ENCODE measurements at places on chromosomes 5 and 9. TPM values are rescaled to one million over a fixed set of nuclear protein-coding genes. Genes with fewer than 3 reads are reported as not detected.

Gene DMRT3
- not detected for polyA plus RNA-seq

DNA sequence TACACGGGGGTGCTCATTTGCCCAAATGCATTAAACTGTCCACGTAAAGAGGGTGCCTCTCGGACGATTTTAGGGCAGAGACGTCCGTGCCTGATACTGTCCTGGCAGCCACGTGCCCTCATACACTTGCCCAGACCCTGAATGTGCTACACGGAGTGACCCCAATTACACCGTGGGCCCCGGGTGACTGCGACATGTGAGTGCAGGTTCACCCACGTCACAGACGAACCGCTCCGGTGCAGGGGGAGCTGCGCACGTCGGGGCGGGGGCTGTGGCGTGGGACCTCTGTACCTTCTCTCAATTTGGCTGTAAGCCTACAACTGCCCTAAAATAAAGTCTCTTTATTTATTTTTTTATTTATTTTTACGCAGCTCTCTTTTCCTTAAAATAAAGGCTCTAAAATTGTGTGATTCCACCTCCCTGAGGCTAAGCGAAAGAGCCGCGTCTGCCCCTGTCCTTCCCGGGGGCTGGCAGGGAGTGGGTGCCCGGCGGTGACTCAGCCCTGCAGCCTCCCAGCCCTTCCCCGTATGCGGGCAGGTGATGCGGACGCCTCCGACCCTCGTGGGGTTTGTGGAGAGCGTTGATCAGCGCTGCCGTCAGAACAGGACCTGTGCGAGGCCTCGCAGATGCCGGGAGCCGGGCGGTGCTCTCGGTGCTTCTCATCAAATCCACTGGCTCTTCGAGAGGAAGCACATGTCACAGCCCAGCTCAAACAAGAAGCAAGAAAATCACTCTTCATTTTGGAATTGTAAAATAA lies 9.2 kb upstream of the EGFL7 start:
- DNase-seq = no peak

GRCh38 chr9:7977586-7977985 lies 178.0 kb upstream of the DMAC1 start:
- no peak for DNase-seq

- no peak for DNase-seq
These were observed 7.2 kb upstream of the FYB1 start for GRCh38 chr5:39226558-39226957.

Gene BTNL8
- polyA plus RNA-seq = 0.48 TPM

DNA sequence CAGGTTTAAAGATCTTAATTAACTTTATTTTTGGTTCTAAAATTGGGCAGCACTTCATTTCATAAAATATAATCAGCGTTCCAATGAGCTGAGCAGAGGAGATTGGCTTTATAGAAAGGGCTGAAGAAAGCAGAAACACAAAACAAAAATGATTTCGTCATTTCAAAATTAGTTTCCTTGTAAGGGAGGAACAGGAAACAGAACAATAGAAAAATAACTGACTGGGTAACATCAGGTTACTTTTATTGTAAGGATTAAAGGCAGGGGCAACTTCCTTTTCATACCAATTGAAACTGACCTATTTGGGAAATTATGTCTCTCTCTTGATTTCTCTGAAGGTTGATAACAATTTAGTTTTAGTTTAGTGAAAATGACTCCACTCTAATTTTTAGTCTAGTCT lies 157.1 kb downstream of the ATP10B start:
- no peak for DNase-seq

DNA sequence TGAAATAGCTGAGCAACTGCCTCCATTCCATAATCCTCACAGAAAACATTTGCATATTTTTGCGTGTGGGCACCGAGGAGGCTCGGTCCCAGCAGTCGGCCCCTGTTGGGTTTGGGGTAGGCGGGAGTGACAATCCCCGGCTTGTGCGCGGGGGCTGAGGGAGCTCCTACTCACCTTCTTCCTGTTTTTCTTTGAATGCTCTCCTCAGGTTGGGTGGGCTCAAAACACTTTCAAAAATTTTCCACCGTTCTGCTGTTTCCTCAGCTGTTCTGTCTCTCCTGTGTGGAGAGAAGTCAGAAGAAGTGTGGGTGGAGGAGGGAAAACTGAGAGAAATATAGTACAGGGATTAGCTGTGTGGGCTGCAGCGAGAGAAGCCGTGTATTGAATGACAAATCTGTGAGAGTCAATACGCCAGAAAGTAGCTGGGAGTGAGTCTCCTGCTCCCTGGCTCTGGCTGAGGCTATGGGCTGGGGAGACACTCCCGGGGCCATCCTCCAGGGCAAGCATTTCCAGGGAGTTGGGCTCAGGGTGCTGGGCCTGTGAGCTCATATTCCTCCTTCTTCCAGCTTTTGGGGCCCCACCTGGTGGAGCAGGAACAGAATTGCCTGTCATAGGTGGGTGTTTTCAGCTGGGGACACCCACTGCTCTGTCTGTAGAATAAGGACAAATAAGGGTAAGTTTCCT lies 84.7 kb downstream of the CMYA5 start:
- DNase-seq = peak; percentile 5

DNA sequence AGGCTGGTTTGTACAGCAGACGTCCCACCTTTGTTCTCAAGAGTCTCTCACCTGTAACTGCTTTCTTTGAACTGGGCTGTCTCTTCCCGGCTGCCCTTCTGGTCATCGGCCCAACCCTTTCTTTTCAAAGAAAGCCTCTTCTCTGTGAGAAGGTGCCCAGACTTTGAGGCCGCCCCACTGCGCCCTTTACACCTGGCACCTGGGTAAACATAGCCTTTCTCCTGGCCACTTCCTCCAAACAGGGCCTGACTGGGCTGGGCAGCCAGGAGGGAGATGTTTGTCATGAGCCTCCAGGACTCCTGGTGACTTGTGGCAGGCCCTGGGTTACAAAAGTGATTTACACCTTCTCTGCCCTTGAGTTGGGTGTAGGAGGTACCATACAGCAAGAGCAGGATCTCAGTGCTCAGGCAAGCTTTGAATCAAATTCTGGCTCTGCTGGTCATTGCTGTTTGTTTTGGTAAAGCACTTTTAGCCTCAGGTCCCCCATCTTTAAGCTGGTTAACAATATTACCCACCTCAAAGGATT lies 127.2 kb upstream of the CXCL14 start:
- DNase-seq = no peak

DNA sequence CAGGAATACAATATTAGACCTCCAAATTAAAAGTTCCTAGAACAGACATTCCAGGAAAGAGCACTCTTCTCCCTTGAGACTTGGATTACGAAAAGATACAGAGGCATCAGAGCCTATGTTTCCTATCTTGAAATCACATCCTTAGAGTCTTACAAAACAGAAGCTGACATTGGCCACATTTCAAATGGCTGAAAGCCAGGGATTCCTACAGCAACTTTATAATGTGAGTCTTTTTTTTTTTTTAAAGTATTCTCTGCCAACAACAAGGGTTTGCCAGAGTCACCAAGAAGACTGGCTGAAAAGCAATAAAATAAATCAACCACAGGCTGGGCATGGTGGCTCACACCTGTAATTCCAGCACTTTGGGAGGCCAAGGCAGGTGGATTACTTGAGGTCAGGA lies 63.1 kb downstream of the TRPM6 start:
- peak; percentile 45 for DNase-seq

DNA sequence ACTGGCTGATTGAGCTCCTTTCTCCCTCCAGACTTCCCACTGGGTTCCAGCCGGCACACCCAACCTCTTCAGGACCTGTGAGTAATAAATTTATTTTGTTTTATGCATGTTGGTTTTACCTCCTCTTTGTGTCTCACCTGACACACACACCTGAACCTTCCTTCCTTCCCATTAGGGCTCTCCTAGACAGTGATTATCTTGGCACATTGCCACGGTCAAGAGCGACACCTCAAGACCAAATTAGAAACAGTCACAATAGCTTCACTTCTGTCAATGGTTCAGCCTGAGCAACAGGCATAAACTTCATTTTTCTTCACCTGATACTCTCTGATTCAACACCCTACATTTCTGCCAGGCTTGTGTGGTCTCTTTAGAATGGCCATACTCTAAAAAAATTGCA lies 296.3 kb upstream of the SMARCA2 start:
- no peak for DNase-seq

DNA sequence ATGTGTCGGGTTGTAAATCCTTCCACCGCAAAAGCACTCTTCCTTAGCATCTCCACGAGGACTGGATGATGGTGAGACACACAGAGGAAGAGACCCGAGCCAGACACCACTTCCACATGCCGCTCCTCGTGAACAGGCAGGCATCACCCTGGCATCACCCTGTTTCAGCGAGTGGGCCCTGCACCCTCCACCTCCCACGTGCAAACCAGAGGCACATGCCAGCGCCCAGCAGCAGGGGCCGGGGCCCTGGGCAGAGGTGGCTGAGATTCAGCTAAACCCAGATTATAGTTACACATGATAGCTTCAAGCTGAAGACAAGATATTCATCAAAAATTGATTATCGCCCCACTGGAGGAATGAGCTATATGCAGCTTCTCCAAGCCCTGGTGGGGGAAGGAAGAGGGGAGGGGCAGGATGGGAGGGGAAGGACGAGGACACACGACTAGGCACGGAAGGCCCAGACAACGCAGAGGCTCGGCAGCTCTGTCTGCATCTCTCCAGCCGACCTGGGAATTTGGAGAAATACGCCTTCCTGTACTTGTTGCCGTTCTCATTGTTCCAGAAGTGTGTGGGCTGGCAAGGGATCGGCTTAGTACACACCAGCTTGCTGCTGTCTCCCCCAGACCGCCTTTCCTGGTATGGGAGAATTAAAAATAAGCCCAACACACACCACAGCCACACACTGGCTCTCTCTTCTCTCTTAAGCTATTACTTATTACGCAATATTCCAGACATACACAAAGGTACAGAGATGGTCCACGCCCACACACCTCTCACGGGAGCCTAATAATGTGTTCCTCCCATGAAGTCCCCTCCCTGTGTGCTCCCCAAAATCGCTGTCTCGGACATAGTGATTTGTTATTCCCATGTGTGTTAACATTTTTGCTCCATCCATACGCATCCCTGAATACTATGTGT lies 50.4 kb upstream of the ZNF354A start:
- no peak for DNase-seq

- peak; percentile 75 for DNase-seq
These were observed at the start of gene RAI14 for GRCh38 chr5:34656001-34656699. Gene RAI14, plus strand, starts transcription at chr5:34656328. Its CDS starts 30,592 bp downstream, at chr5:34686920.

GRCh38 chr9:21450733-21451394 lies 10.6 kb downstream of the IFNA1 start:
- no peak for DNase-seq

Gene SLC25A25
- 9.8 TPM for polyA plus RNA-seq

GRCh38 chr9:21607576-21607975 lies 125.5 kb upstream of the IFNE start:
- no peak for DNase-seq

GRCh38 chr5:8864053-8864452 lies 681.8 kb downstream of the SEMA5A start:
- no peak for DNase-seq

DNA sequence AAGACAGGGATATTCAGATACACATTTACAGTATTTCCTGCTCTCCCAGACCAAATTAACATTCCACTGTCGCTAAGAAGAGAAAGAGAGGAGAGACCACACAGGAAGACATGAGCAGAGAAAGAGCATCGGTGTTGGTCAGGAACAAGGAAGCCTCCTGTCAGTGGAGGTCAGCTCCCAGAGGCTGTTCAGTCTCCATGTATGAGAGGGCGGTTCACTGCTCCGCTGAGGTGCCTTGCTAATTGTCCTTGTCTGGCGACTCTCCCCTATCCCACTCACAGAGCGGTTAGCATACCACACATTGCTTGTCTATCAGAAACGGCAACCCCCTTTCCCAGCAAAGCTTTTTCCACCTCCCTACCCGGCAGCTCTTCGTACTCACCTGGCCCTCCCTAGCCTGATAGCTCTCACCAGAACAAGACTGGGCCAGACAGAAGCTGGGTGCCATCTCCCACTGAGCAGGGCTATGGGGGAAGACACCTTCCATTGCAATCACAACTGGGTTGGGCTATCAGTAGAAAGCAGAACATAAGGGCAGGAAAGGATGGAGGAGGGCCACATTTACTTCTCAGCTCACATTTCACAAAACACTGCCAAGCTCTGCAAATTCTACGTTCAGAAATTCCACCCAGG lies 58.6 kb upstream of the LMNB1 start:
- no peak for DNase-seq

DNA sequence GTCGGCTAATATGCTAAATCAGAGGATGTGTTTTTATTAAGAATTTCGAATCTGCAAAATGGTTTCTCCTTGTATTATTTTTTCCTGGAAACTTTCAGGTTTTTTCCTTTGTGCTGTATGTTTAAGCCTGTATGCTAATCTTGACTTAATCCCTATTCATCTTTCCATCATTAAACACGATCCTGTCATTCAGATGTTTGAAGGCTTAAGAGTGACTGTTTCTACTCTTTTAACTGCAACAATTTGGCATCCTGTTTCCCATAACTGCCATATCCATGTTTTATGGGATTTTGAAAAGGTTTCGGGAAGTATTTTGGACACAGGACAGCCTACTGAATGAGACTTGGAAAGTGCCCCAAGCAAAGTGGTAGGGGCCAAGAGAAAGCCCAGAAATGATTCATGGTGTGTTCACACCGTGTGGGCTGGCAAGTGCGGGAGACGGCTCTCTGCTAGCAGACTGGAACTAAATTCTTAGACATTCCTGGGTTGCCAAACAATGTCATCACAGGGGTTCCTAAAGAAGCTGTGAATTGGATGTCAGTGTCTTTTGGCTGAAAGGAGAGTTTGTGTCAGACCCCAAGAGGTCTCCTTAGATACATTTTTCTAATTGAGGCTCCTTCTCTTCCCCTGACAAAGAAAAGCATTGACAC lies 125.4 kb upstream of the ADAMTS16 start:
- DNase-seq = no peak

GRCh38 chr9:114314256-114314867 lies 8.5 kb upstream of the ORM1 start:
- no peak for DNase-seq

- no peak for DNase-seq
These were observed 18.3 kb upstream of the NEK6 start for GRCh38 chr9:124239249-124240073.

All from left lung (tissue), 14 donors.